Islet precursor cell (in vitro differentiated cells): ENCODE measurements at places on chromosomes 13 and 19.

DNA sequence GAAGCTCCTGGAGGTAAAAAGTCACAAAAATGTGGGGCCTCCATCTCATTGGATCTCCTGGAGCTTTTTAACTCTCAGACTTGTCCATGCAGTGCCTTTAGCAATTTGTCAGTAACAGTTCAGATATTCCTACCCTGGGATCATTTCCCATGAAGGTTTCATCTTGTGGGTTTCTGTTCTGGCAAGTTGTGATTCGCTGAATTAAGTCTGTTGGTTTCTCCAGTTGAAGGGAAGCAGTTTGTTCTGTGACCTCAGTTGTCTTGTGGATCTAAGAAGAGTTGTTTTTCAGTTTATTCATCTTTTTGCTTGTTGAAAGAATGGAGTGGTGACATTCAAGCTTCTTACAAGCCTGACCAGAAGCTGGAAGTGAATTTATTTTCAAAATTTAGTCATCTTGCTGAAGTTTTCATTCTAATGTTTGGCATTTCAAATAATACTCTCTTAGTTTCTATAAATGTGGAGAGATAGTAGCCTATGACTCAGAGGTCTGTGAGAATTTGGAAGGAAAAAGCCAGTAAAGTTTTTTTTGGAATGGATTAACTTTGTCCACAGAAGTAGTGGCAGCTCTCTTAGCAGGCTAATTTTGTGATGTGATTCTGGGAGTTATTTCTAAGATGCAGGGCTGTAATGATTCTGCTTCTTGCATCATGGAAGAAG is 120.1 kb upstream of the CSNK1A1L start:
- no peak for DNase-seq

DNA sequence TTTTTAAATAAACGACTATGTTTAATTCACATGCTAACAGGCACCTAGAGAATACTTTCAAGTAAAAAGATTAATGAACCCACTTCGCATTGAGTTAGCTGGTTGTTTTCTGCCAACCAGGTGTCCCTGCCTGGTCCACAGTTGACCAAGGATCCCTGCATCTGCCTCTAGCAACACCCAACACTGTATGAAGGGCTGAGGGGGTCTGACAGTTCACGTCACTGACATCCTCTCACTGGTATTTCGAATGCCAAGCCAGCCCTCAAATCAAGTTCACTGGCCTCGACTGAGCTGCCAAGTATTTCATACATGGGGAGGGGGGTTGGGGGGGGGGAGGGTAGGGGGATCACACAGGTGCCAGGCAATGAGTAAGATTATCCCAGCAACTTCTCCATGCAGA is 25.4 kb downstream of the SLC25A30 start:
- no peak for DNase-seq

DNA sequence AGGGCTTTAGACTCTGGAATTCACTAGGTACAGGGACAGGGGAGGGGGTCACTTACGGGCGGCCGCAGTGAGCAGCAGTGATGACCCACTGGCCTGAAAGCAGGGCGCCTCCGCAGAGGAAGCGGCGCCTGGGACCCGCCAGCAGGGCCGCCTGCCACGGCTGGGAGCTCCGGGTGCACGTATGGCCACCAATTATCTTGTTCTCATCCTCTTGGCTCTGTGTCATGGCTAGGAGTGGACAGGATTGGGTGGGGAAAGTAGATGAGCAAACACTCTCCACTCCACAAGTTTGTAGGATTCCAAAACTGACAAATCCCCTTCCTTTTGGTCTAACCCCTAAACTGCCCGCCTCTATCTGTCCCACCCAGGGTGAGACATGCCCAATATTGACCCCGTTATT is 1.2 kb downstream of the KLK14 start:
- DNase-seq, result no peak

GRCh38 chr19:5893907-5894703 is 9.5 kb downstream of the NDUFA11 start:
- no peak for DNase-seq

DNA sequence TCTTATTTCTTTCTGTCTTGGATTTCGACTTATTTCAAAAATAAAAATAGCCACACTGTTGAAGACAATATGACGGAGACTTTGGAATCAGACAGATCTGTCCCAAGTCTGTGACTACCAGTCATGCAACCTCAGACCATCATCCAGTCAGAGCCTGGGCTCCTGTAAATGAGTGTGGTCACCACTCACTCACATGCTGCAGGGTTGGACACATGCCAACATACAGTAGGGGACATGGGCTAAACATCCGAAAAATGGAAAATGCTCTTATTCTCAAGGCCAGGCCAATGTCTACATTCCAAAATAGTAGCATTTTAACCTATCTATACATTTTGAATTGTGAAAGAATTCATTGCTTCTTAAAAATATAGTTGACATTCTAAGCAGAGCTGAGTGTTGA is 75.5 kb upstream of the EDNRB start:
- no peak for DNase-seq

DNA sequence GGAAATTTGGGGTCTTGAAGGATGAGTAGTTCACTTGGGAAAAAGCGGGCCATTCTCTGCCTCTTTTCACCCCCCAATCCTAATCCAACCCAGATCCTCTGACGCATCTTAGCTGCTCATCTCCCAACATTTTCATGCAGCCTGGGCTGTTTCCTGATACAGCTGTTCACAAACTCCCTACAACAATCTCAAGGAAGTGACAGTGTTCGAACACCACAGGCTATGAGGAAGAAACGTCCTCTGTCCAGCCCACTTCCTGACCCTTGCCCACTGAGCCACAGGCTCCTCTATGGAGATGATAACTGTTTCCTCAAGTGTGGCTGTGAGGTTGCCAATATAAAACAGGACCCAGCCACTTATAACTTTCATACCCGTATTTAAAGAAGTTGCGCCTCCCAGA is 16.2 kb downstream of the LMTK3 start:
- DNase-seq, result no peak

DNA sequence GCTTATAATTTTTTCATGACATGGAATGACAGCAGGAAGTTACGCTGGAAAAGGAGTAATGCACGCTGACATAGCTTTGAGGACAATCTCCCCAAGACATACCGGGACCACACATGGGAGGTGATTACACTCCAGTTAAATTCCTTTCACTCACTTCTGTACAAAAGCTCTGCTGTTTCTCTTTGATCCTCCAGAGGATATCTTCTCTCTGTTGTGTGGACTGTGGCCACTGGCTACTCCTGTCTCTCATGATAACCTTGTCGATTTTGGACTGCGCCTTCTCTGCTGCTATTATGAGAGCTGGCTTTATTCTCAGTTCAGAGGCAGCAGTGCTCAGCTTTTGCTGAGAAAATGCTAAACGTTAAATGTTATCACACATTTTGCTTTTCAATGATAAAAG is 464.6 kb downstream of the FGF9 start:
- DNase-seq, result peak; percentile 76

- no peak for DNase-seq
Measured at GRCh38 chr13:111117961-111118360, 2.9 kb downstream of the ARHGEF7 start.

- peak; percentile 76 for DNase-seq
Measured at GRCh38 chr19:58328999-58329398, 2.2 kb downstream of the ZSCAN22 start.

GRCh38 chr13:24053519-24054251 is 106.8 kb upstream of the SPATA13 start:
- peak; percentile 88 for DNase-seq

- no peak for DNase-seq
Measured at GRCh38 chr13:96492766-96493165, 402.9 kb downstream of the HS6ST3 start.

- no peak for DNase-seq
Measured at GRCh38 chr13:21837841-21838551, 167.1 kb downstream of the FGF9 start.

GRCh38 chr19:34044021-34044420 is 128.3 kb upstream of the LSM14A start:
- peak; percentile 63 for DNase-seq

GRCh38 chr19:371501-372168 is 27.0 kb upstream of the MIER2 start:
- DNase-seq, result peak; percentile 45

GRCh38 chr19:37537391-37537947 is 30.7 kb downstream of the ZNF793 start:
- no peak for DNase-seq

DNA sequence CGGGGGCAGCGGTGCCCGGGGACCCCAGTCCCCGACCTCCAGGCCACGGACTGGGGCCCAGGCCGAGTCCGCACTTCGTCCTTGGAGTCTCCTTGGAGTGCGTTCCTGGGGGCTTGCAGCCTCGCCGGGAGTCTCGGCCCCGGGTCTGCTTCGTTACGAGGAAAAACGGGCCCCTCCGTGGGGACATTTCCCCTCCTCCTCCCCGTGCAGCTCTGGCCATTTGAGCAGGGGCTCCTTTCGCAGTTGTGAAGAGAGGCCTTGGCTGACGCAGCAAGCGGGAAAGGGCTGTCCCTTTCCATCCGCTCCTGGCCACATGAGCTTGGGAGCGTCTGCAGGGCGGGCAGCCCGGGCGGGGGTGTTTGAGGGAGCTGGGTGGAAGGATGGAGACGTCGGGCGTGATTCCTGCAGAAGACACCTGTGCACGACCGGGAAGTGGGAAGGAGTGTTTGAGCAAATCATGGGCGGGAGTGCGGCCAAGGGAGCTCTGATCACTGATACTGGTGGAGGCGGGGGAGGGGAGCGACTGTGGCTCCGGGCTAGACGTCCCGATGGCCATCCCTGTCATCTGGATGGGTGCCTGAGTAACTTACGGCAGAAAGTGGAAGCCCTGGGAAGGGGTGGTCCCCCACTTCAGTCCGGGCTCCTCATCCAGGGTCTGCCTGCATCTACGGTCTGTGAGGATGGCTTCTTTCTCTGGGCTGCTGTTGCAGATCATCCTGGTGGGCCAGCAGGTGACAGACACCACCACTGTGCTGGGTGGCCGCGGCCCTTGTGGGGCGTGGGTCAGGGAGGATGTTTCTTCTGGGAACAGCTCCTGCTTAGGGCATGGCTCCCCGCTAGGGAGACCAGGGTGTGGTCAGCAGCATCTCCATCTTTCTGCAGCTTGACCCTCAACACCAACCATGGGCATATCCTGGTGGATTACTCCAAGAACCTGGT is 736 bp downstream of the GPI start:
- DNase-seq, result peak; percentile 67

DNA sequence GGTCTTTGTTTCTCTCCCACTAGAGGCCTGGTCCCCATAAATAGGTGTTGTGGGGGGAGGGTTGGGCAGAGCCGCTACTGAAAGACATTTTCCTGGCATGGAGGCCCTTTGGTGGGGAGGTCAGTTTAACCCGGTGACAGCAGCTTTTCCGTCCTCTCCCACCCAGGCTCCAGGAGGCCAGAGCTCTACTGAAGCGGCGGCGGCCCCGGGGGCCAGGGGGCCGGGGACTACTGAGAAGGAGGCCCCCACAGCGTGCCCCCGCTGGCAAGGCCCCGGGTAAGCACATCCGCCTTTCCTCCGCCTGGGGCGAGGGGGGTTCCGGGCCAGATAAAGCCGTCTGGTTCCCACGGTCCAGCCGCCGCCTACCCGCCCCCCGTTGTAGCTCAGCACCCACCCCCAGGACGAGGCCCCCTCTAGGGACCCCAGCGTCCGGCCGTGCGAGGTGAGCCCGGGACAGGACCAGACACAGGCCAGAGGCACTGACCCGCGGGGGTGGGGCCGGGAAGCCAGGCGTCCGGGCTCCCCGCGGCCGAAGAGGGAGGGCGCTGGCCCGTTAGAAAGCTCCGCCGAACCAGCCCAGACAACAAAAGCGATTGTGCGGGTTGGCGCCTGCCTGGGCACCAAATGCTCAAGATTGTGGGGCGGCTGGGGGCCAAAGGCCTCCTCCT is 1.1 kb upstream of the LTBP4 start:
- peak; percentile 53 for DNase-seq

- peak; percentile 65 for DNase-seq
Measured at GRCh38 chr19:37988758-37989635, 82.0 kb downstream of the SIPA1L3 start.

DNA sequence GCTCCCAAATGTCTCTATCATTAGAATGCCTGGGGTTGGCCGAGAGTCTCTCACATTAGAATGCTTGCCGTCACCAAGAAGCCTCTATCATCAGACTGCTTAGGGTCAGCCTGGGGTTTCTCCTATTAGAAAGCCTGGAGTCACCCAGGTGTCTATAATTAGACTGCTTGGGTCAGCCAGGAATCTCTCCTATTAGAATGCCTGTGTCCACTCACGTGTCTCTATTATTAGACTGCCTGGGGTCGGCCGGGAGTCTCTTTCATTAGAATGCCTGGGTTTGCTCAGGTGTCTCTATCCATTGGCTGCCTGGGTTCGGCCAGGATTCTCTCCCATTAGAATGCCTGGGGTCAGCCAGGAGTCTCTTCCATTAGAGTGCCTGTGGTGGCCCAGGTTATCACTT is 1453.1 kb downstream of the UQCRFS1 start:
- no peak for DNase-seq

GRCh38 chr19:55224038-55224665 is 4.4 kb downstream of the TMEM86B start:
- DNase-seq, result no peak

- no peak for DNase-seq
Measured at GRCh38 chr19:519449-519865, 12.1 kb upstream of the CDC34 start.

GRCh38 chr19:33125929-33126388 is 6.0 kb upstream of the WDR88 start:
- peak; percentile 67 for DNase-seq

DNA sequence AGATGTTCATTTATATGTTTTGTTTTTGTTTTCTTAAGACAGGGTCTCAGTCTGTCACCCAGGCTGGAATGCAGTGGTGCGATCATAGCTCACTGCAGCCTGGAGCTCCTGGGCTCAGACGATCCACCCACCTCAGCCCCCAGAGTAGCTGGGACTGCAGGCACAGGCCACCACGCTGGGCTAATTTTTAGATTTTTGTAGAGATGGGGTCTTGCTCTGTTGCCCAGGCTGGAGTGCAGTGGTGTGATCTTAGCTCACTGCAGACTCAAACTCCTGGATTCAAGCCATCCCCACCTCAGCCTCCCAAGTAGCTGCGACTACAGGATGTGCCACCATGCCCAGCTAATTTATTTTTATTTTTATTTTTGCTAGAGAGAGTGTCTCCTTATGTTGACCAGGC is 45.7 kb downstream of the NFIC start:
- DNase-seq, result no peak

DNA sequence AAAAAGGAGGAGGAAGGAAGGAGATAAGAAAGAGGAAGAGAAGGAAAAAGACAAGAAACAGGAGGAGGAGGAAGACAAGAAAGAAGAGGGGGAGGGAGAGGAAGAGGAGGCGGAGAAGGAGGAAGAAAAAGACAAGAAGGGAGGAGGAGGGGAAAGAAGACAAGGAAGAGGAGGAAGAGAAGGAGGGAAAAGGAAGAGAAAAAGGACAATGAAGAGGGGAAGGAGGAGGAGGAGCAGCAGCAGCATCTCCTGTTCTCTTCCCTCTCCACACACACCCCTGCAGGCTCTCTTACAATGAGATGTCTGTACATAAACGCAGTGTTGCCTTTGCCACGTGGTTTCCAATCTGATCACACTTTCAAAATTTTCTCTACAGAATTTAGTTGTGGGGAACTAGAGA is 66.6 kb downstream of the RUBCNL start:
- no peak for DNase-seq
